ENCODE measurements at places on chromosomes 16 and 17.
A peak's percentile ranks its signal among the peaks of the same experiment; 100 is the strongest.

DNA sequence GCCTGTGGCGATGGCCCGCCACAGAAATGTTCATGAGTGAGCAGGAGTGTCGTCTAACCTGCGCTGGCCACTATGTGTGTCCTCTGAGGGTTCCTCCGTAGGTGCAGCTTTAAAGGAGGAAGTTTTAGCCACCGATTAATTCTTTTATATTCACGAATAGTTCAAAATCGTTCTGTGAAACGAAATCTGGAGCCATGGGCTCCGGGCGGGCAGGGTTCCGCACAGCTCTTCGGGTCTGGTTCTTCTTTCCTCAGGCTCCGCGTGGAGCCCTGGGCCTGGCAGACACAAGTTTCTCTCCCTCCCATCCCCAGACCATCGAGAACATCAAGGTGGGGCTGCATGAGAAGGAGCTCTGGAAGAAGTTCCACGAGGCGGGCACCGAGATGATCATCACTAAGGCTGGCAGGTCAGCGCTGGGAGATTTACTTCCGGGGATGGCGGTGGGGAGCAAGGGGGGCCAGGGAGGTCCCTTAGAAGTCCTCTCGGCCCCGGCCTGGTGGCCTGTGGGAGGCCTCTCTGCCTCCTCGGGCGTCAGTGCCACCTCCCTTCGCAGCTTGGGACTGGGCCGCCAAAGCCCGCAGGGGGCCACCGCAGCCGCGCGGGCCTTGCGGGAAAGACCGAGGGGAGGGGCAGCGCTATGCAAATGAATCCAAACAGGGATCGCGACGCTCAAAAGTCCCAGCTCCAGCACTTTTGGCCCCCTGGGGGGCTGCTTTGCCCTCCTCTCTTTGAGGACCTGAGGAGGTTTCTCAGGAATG lies 5.2 kb downstream of the TBX4 start:
- H3K27ac ChIP-seq: peak overlapping the region; percentile 86
- no peak for DNase-seq
- H3K4me3 ChIP-seq: peak overlapping the region; percentile 18
- H3K36me3 ChIP-seq: no peaks in the 10 kb centered on the region
- H3K4me1 ChIP-seq: peaks cover 20% of the 10 kb centered on the region

DNA sequence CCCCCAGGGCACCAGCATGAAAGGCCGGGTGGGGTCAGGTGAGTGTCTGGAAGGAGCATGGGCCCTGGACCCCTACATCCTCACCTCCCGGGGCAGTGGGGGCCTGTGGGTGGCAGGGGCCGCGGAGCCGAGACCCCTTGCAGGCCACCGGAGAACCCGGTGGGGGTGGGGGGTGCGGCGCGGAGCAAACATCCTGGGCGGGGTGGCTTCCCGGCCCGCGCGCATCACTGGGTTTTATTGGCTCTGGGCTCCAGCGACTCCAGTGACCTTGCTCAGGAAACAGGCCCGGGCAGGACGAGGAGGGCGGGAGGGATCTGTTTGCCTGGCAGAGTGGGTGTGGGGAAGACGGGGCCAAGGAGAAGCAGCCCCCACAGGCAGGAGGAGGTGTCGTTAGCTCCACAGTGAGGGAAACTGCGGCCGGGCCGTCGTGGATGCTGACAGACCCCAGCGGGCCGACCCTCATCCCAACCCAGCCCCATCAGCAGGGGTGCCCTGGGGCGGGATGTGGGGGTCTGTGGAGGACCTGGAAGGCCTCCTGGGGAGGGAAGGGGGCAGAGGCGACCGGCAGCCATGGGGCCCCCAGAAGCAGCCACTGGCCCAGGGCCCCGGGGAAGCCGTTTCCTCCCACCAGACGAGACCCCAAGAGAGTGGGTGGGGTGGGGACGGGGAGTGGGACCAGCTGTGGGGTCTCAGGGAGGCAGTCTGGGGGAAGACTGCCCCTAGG lies 10.6 kb downstream of the SSTR5 start:
- no peaks in the 10 kb centered on the region for H3K4me1 ChIP-seq
- no peaks in the 10 kb centered on the region for H3K27me3 ChIP-seq
- H3K36me3 ChIP-seq: no peaks in the 10 kb centered on the region
- H3K4me3 ChIP-seq: no peak overlapping the region

- H3K4me1 ChIP-seq: peaks cover 2% of the 10 kb centered on the region
- no peak for DNase-seq
- H3K27ac ChIP-seq: no peak overlapping the region
- no peaks in the 10 kb centered on the region for H3K36me3 ChIP-seq
- H3K4me3 ChIP-seq: no peak overlapping the region
- no peaks in the 10 kb centered on the region for H3K27me3 ChIP-seq
Measured at GRCh38 chr16:72277749-72278148, 105.8 kb upstream of the PMFBP1 start.

DNA sequence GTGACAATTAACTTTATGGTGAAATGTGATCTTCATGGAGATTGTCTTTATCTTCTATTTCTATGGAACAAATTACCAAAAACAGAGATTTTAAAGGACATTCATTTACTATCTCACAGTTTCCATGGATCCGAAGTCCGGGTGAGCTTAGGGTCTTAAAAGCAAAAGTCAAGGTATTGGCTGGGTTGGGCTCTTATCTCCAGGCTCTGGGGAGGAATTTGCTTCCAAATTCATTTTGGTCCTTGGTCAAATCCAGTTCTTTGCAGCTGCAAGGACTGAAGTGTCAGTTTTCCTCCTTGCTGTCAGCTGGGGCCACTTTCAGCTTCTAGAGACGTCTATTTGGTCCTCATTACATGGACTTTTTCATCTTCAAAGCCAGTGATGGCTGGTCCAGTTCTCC lies 395.8 kb upstream of the MAF start:
- no peaks in the 10 kb centered on the region for H3K36me3 ChIP-seq
- H3K27ac ChIP-seq: no peak overlapping the region
- no peaks in the 10 kb centered on the region for H3K27me3 ChIP-seq
- no peak overlapping the region for H3K4me3 ChIP-seq
- no peaks in the 10 kb centered on the region for H3K4me1 ChIP-seq
- no peak for DNase-seq

- DNase-seq: no peak
- no peaks in the 10 kb centered on the region for H3K4me1 ChIP-seq
- no peak overlapping the region for H3K27ac ChIP-seq
Measured at GRCh38 chr17:71600137-71600789, 520.6 kb upstream of the SOX9 start.

- H3K27ac ChIP-seq: no peak overlapping the region
- no peaks in the 10 kb centered on the region for H3K4me1 ChIP-seq
- DNase-seq: no peak
- H3K4me3 ChIP-seq: no peak overlapping the region
Measured at GRCh38 chr16:28040039-28040438, 23.5 kb downstream of the GSG1L start.

DNA sequence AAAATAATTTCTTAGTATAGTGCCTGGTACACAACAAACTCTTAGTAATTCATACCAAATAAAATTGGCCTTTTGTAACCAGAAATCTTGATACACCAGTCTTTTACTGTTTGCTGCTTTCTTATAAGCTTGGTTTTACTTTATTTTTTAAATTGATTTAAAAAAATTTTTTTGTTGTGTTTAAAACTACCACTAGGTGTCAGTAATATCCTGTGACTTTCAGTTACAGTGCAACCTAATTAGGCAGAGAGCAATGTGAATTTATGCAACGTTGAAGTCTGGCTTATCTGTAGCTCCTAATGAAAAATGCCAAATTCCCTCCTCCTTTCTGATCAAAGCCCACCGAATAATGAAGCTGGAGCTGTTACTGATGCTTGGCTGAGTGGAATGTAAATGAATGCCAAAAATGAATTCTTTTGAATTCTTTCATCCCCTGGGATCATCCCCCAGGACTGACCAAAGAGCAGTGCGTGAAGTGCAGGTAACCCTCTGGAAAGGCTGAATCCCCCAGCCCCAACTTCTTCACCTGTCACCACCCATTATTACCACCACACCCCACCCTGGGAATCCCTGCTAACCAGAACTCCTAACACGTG lies 3.8 kb downstream of the ERCC4 start:
- DNase-seq: no peak
- H3K4me3 ChIP-seq: no peak overlapping the region
- H3K27ac ChIP-seq: no peak overlapping the region
- no peaks in the 10 kb centered on the region for H3K36me3 ChIP-seq

DNA sequence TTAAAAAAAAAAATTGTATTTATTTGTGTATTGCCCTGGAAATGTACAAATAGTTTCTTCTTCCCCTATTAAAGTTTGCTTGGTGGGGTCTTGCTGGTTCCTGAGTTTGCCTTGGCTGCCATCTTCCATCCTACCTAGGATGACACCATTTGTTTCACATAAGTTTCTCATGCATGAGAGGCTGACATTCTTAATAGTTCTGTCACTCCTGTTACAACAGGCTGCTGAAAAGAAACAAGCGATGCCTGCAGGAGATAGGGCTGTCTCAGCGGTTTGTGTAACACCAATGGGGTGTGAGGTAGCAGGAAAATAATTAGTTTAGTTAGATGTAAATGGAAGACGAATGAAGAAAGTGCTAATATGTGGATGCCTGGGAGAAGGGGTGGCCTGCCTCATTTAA lies 1000.9 kb upstream of the RBFOX1 start:
- H3K4me3 ChIP-seq: no peak overlapping the region
- H3K4me1 ChIP-seq: no peaks in the 10 kb centered on the region
- no peak for DNase-seq
- no peaks in the 10 kb centered on the region for H3K27me3 ChIP-seq

GRCh38 chr16:70476272-70477020 lies 22.1 kb downstream of the FCSK start:
- peaks cover 84% of the 10 kb centered on the region for H3K36me3 ChIP-seq
- H3K27ac ChIP-seq: peak overlapping the region; percentile 46
- no peaks in the 10 kb centered on the region for H3K27me3 ChIP-seq
- peaks cover 7% of the 10 kb centered on the region for H3K4me1 ChIP-seq

- H3K36me3 ChIP-seq: peaks cover 26% of the 10 kb centered on the region
- H3K4me1 ChIP-seq: peaks cover 4% of the 10 kb centered on the region
- DNase-seq: no peak
- no peaks in the 10 kb centered on the region for H3K27me3 ChIP-seq
Measured at GRCh38 chr16:11547118-11547916, 39.4 kb downstream of the LITAF start.

GRCh38 chr17:58337600-58338453 lies 9.2 kb upstream of the TSPOAP1 start:
- DNase-seq: peak; percentile 90
- peaks cover 17% of the 10 kb centered on the region for H3K4me1 ChIP-seq
- H3K4me3 ChIP-seq: peak overlapping the region; percentile 36

- H3K27me3 ChIP-seq: no peaks in the 10 kb centered on the region
- H3K4me1 ChIP-seq: peaks cover 1% of the 10 kb centered on the region
- no peak overlapping the region for H3K27ac ChIP-seq
- H3K4me3 ChIP-seq: no peak overlapping the region
- DNase-seq: no peak
Measured at GRCh38 chr16:19760356-19761060, 42.4 kb downstream of the IQCK start.

DNA sequence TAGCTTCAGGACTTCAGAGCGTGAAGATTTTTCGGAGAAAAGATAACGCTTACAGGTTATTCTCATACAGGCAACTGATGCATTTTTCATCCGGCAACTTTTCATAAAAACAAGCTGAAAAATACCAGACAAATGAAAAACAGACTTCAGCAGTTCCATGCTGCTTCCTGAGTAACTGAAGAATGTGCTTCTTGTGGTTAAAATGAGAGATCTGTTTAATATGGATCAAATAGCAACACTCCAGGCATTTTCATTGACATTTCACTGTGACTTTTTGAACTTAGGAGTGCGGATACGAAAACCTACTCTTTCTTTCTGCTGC lies 705 bp upstream of the PITPNC1 start:
- peaks cover 23% of the 10 kb centered on the region for H3K4me1 ChIP-seq
- H3K27ac ChIP-seq: peak overlapping the region; percentile 96
- peak overlapping the region; percentile 82 for H3K4me3 ChIP-seq
- no peaks in the 10 kb centered on the region for H3K27me3 ChIP-seq
- H3K36me3 ChIP-seq: no peaks in the 10 kb centered on the region
- DNase-seq: no peak

DNA sequence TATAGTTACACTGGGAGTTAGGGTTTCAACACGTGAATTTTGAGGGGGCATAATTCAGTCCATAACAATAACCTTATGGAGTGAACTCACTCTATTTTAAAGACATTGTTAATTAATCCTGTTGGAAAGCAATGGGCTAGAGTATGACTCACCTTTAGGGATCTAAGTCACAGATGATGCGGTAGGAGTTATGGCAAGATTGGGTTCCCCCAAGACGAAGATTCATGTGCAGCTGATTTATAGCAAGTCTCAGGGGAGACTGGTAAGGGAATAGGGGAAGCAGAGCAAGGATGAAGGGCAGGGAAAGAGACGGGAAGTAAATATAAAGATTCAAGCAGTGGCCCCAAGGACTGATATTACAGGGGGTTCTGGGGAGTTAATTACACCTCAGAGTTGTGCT lies 159.6 kb upstream of the DNAH9 start:
- H3K36me3 ChIP-seq: no peaks in the 10 kb centered on the region
- H3K27me3 ChIP-seq: no peaks in the 10 kb centered on the region
- no peak overlapping the region for H3K27ac ChIP-seq
- H3K4me3 ChIP-seq: no peak overlapping the region
- no peaks in the 10 kb centered on the region for H3K4me1 ChIP-seq
- no peak for DNase-seq

- no peaks in the 10 kb centered on the region for H3K36me3 ChIP-seq
- DNase-seq: no peak
- no peak overlapping the region for H3K4me3 ChIP-seq
- no peaks in the 10 kb centered on the region for H3K27me3 ChIP-seq
- H3K4me1 ChIP-seq: no peaks in the 10 kb centered on the region
Measured at GRCh38 chr16:79309606-79310005, 290.9 kb downstream of the MAF start.

DNA sequence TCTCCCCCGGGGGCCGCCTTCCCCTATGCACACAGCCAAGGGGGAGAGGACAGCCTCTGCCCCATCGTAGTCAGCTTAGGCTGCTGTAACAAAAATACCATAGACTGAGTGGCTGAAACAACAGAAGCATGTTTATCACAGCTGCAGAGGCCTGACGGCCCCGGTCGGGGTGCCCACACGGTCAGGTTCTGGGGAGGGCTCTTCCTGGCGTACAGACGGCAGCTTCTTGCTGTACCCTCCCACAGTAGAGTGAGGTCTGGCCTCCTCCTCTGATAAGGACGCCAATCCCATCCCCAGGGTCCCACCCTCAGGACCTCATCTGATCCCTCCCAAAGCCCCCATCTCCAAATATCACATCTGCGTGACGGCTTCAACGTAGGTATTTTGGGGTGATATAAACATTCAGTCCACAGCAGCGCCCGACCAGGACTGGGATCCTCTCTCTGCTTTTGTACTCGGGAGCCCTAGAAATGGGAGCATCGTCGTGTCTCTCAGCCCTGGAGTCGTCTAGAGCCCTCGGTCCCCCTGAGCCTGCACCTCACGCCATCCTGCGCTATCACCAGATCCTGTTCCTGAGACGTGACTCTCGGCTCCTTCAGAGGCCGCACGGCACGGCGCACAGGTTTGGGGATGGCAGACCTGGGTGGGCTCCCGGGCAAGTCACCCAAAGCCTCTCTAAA lies 67.8 kb downstream of the RPH3AL start:
- H3K4me1 ChIP-seq: peaks cover 5% of the 10 kb centered on the region
- DNase-seq: no peak
- peaks cover 2% of the 10 kb centered on the region for H3K36me3 ChIP-seq
- no peak overlapping the region for H3K27ac ChIP-seq

Measured in upper lobe of left lung (tissue), 6 donors.